ENCODE measurements at places on chromosomes 16 and 17. TPM values are rescaled to one million over a fixed set of nuclear protein-coding genes. Genes with fewer than 3 reads are reported as not detected.

DNA sequence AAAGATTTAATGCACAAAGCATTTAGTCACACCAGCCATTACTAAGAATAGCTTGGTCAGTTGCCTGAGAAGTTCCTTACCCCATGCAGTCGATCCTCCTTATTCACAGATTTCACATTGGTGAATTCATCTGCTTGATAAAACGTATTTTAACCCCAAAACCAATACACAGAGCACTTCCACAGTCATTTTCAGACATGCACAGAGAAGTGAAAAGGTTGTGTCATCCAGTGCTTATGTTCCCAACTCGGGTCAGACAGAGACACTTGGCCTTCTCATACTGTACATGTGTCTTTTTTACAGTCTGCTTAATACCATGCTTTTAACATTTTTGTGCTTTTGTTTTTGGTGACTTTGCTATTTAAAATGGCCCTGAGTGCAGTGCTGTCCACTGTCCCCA is 219.7 kb downstream of the SPECC1 start:
- DNase-seq, result no peak

Gene ZNF75A
- total RNA-seq, result 25.9 TPM

GRCh38 chr16:85515830-85516397 is 97.2 kb upstream of the GSE1 start:
- peak; percentile 82 for DNase-seq

Gene MYH3
- 0.48 TPM for total RNA-seq

GRCh38 chr16:2432801-2433505 is 3.7 kb downstream of the CCNF start:
- DNase-seq, result no peak

DNA sequence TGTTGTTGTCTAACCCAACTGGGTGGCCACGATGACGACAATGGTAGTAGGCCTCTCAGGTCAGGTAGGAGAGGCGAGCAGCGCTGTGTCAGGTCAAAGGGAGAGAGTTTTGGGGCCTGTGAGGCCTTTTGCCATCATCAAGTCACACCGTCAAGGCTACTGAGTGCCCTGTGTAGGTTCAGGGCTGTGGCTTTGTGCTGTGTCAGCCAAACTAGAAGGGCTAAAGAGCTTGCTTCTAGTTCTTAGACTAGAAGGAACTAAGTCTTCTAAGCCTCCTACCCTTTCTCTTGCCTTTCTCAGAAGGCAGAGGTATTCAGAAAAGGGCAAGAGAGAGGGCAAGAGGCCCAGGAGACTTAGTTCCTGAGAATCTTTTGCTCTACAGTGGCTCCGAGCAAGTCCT is 25.0 kb upstream of the EFCAB13 start:
- DNase-seq, result no peak

Gene ST6GALNAC2
- total RNA-seq, result 1.4 TPM

- no peak for DNase-seq
These were observed 6.4 kb downstream of the ZNF764 start for GRCh38 chr16:30551781-30552180.

- peak; percentile 89 for DNase-seq
These were observed 23.3 kb downstream of the SLC38A7 start for GRCh38 chr16:58661199-58661830.

DNA sequence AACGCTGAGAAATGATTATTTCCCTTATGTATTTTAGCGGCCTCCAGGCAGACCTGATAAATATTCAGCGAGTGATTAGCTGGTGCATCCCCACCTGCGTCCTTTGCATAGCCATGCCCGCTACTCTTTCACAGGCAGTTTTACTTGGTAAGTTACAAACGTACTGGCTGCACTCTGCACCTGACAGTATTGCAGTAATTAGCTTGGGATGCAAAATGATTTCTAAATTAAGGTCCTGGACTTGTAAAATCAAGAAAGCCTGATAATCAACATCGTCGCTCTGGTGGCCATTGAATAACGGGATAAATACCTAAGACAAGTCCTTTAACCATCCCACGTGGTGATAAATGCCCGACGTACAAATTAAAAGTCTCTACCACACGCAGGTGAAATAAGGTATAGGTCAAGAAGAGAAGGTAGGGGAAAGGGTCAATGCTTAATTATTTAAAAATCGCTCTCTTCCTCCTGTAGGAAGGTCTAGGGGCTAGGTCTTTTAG is 998 bp upstream of the PRKCA start:
- DNase-seq, result no peak

Gene NPB
- total RNA-seq, result 2.6 TPM

DNA sequence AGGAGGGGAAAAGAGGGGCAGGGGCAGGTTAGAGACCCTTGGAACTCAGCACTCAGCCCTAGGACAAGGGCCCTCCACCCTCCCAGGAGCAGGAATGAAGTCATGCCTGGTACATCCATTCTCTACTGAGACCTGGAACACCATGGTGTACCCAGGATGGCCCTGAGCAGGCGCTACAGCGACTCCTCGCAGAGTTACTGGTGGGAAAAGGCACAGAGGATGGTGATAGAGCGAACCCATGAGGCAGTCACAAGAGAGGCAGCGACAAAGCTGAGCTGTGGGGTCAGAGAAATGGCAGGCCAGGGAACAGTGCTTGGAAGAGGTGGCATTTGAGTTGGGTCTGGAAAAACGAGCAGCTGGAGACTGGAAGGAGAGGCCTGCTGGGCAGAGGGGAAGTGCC is 37.5 kb downstream of the SRCIN1 start:
- no peak for DNase-seq

Gene CACNG5
- total RNA-seq, result not detected

- peak; percentile 85 for DNase-seq
These were observed 2.5 kb downstream of the P2RX1 start for GRCh38 chr17:3913531-3914311.

Gene HOXB9
- total RNA-seq, result 1.5 TPM

Gene PALB2
- total RNA-seq, result 4.3 TPM

DNA sequence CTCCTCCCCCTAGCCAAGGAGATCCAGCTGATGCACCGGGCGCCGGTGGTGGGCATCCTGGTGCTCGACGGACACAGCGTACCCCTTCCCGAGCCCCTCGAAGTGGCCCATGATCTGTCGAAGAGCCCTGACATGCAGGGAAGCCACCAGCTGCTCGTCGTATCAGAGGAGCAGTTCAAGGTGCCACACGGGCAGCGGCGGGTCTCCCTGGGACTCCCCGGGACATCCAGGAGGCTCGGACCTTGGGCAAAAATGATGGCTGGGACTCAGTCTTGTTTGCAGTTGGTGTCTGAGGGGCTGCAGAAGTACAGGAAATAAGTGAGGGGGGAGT is 15.8 kb upstream of the MYO15B start:
- DNase-seq, result no peak

DNA sequence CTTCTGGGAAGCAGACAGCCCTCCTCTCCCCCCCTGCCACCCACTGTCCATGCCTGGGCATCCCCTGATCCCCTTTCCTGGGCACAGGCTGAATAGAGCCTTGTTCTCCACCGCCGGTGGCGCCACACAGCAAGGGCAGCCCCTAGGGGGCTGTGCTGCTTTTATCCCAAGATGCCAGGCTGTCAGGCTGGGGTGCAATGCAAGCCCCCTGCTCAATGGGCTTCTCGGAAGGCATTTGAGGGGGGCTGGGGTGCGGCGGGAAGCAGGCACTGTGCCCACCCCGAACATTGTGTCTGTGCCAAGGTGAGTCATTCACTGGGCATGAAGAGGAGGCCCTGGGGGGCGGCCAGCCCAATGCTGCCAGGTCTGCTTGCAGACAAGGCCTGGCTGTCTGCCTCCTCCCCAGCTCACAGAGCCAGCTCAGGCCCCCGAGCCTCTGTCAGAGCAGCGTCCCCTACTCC is 1.5 kb upstream of the GFAP start:
- DNase-seq, result peak; percentile 39

Gene ALOX15
- total RNA-seq, result 1.9 TPM

Gene KRTAP4-9
- total RNA-seq, result not detected

Gene ACAP1
- total RNA-seq, result not detected

DNA sequence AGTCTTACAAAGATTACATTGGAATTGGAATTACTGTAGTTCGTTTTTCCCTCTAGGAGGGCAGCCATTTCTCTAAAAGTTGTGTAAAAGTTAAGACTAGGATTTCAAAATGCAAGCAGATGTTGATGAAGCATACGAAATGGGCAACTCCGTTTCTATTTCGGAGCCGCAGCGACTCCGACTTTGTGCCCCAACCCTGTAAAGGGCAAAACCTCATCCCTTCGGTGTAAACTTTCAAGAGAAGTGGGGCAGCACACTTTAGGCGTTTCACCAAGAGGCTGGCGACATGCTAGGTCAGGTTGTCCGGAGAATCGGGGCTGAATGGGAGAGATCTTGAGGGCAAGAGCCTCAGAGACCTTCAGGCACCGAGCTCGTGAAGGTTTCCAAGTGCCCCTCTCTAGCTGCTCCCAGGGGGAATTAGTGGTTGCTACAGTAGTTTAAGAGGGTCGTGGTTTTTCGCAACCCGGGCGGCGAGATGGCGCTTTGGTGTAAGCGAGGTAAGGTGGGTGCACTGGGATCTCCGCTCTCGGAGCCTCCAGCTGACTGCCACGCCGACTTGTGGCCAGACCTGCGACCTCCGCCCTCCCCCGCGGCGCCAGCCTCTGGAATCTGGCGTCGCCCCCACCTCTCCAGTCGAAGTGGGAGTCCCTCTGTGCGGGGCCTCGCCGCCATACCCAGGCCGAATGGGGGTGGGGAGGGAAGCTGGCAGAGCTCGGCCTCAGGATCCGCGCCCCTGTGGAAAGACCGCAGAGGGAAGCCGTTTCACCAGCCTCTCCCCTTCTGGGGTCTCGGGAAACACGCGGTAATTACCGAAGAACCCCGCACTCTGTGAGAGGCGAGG is 1.0 kb upstream of the HEXIM2 start:
- DNase-seq, result peak; percentile 91

DNA sequence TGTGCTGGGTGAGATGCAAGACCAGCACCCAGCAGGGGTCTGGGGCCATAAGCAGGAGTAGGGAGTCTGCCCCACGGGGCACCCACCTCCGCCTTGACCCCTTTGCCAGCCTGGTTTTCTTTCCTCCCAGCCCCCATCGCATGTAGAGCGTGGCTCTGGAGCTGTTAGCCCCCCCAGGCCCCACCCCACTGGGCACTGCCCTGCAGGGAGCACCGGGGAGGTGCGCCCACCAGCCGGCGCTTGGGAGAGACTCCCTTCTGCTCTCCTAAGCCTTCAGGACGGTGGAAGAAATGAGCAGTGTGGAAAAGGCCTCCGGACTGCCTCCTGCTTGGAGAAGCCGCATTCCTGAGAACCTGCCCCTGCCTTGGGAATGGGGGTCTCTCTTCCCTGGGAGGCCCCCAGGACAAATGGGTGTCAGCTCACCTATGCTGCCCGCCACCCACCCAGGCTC is 186.2 kb downstream of the IRF8 start:
- DNase-seq, result no peak

Gene CCL7
- not detected for total RNA-seq

GRCh38 chr17:70808596-70808995 is 639.3 kb downstream of the KCNJ2 start:
- peak; percentile 5 for DNase-seq

GRCh38 chr17:2814481-2815341 is 18.5 kb downstream of the RAP1GAP2 start:
- no peak for DNase-seq

Gene KCNH6
- total RNA-seq, result 0.33 TPM

Gene RHOT1
- total RNA-seq, result 36.9 TPM

DNA sequence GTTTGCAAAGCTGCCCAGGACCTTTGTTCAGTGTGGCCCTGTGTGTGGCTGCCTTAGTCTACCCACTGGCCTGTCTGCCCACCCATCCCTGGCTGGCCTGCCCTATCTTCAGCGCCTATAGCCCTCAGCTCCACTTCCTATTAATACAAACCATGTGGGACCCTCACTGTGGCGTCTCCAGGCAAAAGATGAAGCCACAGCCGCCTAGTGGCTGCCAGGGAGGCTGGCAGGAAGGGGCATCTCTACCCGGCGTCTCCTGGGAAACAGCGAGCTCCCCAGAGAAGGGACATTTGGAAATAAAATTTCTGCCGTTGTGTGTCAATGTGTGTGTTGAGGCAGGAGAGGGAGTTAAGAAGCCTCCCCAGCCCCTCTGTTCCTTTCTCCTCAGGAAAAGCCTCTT is 31.5 kb downstream of the NEUROD2 start:
- DNase-seq, result no peak

GRCh38 chr16:57848181-57848580 is 45.9 kb upstream of the KIFC3 start:
- DNase-seq, result no peak

Gene RPGRIP1L
- total RNA-seq, result 9.5 TPM

Gene DEXI
- 51.6 TPM for total RNA-seq

Gene CHD3
- 75.3 TPM for total RNA-seq

Gene RBFOX1
- total RNA-seq, result 1.00 TPM

DNA sequence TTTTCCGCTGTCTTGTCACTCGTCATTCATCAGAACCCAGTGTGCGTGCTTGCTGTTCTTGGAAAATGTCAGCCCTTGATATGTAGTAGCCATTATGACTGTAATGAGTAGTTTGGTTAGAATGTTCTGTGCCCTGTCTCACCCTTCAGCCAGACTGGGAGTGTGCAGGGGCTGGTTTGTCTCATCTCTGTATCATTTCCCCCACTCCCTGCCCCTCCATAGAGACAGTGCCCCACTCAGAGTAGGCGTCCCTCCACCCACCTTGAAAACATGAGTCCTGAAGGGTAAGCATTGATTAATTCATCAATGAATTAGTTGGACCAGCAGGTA is 137.0 kb upstream of the PLCG2 start:
- DNase-seq, result no peak

GRCh38 chr17:68169840-68170239 is 78.0 kb upstream of the AMZ2 start:
- no peak for DNase-seq

DNA sequence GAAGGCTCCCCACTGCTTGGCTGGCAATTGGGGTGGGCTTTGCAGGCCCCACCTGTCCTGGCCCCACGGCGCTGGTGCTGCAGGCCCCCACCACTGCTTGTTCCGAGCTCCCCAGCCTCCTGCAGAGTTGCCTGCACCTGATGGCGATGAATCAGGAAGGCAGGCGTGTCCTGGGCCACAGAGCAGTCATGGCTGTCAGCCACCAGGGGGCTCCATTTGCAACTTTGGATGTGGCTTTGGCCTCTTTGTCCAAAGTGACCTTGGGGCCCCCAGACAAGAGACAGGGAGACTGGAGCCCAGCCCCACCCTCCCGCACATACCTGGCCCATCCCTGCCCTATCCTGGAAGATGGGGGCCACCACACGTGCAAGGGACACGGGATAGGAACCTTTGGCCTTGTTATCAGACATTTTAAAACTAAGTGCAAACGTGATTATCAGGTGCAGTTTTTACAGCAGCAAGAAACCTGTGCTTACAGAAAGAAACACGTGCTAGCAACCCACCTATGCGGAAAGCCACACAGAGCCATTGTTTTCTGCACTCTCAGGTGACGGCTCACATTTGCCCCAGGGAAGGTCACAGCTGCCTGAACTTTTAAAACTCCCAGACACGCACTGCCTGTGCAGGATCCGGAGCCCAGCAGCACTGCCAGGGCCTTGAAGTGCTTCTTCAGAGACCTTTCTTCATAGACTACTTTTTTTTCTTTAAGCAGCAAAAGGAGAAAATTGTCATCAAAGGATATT is at the start of gene DNASE1:
Gene DNASE1, plus strand, starts transcription at position 443 of the 743 bp plus-strand sequence. CDS start 683 bp downstream, outside the sequence.
- DNase-seq, result peak; percentile 93

Gene HS3ST3A1
- total RNA-seq, result 2.0 TPM

GRCh38 chr16:62029947-62030346 is 6.3 kb downstream of the CDH8 start:
- DNase-seq, result no peak

- peak; percentile 57 for DNase-seq
These were observed 198.0 kb upstream of the MPHOSPH6 start for GRCh38 chr16:82368041-82368440.

Measured in hepatocyte (in vitro differentiated cells).